ENCODE measurements at places on chromosomes 7 and 10.

DNA sequence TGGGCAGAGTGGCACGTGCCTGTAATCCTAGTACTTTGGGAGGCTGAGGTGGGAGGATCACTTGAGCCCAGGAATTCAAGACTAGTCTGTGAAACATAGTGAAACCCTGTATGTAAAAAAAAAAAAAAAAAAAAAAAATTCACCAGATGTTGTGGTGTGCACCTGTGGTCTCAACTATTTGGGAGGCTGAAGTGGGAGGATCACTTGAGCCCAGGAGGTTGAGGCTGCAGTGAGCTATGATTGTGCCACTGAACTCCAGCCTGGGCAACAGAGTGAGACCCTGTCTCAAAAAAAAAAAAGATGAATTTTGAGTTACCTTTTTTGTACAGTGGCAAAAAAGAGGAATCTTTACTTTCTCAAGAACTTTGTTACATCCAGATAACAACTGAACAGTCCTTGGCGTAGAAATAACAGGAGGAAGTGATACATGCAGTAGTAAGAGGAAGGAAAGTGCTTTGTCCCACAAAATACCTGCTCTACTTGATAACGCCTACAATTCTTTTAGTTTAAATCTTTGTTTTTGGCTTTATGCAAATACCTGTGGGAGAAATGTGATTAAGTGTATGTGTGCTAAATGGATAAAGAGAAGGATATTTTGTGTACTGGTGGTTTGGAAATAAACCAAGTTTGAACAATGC lies 29.3 kb downstream of the SPAG6 start:
- DNase-seq, result no peak

DNA sequence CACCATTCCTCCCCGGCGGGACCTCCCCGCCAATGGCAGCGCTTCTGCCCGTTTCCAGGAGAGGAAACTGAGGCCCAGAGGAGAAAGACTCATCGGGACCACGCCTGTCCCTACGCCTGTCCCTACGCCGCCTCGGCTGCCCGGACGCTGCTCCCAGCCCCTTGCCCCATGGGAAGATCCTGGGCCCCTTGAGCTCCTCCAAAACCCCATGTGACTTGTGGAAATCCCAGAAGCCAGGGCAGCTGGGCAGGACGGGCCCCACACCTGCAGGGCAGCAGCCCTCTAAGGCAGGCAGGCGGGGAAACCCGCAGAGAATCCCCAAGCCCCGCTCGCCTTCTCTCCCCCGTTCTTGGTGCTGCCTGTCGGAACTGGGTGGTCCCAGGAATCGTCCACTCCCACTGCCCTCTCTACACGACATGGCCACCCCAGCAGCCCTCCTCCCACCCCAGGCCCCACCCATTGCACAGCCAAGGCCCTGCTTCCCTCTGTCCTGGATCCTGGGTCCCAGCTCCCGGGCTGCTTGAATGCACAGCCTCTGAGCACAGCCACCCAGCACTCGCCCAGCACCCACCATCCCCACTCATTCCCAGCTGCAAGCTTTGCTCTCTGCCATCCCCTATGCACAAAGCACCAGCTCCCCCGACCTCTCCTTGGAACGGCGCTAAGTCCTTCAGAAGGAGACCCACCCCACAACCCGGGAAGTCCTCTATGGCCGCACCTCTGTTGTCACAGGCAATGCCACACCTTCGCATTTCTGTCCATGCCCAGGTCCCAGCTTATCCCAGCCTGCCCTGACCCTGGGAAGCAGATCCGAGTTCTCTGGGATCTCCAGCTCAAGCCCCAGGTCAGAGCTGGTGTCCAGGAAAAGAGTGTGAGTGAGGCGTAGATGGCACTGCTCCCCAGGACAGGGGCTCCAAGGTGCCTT lies 50.6 kb downstream of the SLC29A4 start:
- no peak for DNase-seq

- DNase-seq, result no peak
These were observed 111.1 kb downstream of the TNS3 start for GRCh38 chr7:47470567-47471357.

GRCh38 chr7:118132764-118133163 lies 51.2 kb upstream of the LSM8 start:
- DNase-seq, result no peak

DNA sequence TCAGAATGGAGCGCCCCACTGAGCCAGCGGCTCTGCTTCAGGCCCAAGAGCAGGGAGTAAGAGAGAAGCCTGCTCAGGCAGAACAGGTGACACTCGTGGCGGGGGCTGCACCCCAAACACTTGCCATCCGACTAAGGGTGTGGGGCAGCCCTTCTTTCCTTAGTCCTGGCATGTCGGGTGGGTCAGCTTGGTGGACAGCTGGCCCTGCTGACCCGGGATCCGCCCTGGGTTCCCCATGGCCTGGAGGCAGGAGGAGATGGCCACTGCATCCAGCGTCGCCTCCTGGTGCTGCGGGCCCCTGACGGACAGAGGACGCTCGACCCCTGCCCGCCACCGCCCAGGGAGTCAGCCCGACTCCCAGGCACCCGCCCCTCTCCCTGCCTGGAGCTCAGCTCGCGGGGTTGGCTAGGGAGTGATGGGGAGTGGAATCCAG lies 1.2 kb upstream of the PAOX start:
- DNase-seq, result no peak

GRCh38 chr10:92003258-92003657 lies 79.7 kb downstream of the BTAF1 start:
- DNase-seq, result no peak

DNA sequence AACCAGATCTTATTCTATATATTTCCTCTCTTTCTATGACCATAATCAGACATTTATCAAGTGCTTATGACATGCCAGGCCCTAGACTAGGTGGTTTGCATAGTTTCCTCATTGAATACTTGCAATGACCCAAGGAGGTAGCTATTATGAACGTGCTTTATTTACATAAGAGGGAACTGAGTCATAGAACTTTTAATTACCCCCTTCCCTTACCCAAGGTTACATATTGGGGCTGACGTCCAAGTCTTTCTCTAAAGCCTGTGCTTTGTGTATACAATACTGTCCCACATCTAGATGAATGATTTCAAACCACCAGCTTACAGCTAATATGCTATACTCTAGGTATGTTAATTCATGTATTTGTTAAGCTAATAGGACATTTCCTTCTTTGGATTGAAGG lies 91.9 kb upstream of the NPY start:
- no peak for DNase-seq

DNA sequence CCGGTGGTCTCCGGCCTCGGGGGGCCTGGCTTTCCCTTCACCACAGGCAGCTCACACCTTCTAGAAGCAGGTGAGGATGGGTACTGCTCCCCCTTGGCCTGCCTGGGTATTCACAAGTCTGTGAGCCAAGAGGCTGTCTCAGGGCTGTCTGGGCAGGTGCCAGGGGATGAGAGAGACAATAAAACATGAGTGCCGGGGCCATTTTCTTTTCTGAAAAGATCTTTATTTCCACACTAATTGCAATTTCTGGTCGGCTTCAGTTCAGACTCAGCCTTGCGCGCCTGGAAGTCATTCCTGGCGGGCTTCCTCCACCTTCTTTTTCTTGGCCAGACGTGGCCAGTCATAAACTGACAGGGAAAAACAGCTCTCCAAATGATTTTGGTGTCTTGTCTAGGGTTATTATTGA lies 171.2 kb downstream of the ARHGAP12 start:
- DNase-seq, result no peak

- DNase-seq, result peak; percentile 12
These were observed 574 bp downstream of the MARCHF5 start for GRCh38 chr10:92291616-92291865.

GRCh38 chr7:36925207-36925606 lies 200.9 kb upstream of the AOAH start:
- DNase-seq, result no peak

DNA sequence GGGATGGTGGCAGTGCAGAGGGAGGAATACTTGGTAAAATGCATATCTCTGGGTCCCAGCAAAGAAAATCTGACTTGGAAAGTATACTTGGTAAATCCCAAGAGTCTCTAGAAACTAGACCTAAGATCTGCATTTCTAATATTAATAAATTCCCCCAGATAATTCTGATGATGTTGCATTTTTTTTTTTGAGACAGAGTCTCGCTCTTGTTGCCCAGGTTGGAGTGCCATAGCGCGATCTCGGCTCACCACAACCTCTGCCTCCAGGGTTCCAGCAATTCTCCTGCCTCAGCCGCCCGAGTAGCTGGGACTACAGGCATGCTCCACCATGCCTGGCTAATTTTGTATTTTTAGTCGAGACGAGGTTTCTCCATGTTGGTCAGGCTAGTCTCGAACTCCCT lies 97.9 kb upstream of the ANK3 start:
- no peak for DNase-seq

- no peak for DNase-seq
These were observed 154.3 kb downstream of the MACC1 start for GRCh38 chr7:20062932-20063331.

GRCh38 chr10:102645388-102645740 lies 1.1 kb downstream of the TRIM8 start:
- no peak for DNase-seq

DNA sequence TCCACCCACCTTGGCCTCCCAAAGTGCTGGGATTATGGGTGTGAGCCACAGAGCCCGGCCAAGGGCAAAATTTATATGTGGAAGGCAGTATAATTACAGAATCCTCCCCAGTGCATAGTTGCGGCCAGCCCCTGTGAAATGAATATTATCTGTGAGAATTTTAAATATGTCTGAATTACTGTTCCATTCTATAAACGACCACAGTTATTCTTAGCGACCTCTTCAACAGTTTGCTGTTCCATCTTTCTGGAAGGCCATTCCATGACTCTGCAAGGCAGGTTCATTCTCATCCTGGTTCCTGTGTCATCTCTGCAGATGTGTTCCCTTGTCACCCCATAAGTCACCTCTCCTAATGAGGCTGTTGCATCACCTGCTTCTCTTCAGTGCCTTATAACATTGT lies 90.7 kb downstream of the CCDC3 start:
- no peak for DNase-seq

GRCh38 chr10:13399236-13399635 lies 51.1 kb upstream of the SEPHS1 start:
- DNase-seq, result no peak

DNA sequence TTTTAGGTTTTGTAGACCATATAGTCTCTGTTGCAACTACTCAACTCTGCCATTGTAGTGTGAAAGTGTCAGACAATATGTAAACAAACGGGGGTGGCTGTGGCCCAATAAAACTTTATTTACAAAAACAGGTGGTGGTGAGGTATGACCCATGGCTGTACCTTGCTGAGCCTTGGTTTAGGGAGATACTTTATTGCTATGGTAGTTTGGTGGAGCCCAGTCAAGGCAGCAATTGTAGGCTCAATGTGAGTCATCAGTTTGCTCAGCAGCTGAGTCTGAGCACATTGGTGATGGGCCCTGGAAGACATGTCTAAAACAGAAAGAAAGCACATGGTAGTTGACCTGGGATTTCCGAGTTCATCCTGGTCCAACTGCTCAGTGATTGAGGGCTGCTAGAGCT lies 242.5 kb downstream of the REEP3 start:
- DNase-seq, result no peak

GRCh38 chr10:28151636-28152035 lies 151.2 kb downstream of the MPP7 start:
- DNase-seq, result no peak

- no peak for DNase-seq
These were observed 609.7 kb downstream of the INHBA start for GRCh38 chr7:41093141-41093540.

DNA sequence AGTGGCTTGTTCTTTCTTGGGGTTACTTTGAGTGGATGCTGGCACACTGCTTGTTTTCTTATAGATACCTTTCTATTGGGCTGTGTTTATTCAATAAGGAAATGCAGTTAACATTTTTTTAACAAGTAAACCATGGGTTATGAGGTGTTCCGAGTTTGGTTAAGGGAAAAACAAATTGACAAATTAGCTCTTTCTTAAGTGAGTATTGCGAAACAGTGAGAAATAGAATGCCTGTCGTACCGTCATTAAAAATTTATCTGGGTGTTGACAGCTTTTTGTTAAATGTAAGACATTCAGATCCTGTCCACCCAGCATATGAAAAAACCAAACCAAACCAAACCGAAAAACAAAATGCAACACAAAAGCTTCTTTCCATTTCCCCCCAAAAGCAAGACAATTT lies 6.2 kb downstream of the CUX1 start:
- no peak for DNase-seq

DNA sequence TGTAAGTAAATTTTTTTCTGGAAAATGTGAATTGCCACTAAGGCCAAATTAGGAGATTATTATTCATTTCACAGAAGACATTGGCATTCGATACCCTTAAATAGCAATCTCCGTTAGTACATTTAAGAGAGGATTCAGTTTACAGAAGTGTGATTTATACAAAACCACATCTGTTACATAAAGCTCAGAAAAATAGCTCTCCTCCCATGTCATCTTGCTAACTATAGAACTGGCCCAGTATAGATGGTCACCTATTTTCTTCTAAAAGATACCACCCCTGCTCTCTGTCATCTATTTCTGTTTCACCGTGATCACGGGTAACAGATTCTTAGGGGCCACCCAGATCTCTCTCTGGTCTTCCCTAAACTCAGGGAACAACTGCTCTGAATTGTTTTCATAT lies 119.1 kb downstream of the HIP1 start:
- no peak for DNase-seq
